Activated B cell treated with CpG ODN at 0.5 μM for 24 hours (primary cell): ENCODE measurements at places on chromosomes 2 and 18. TPM values are rescaled to one million over a fixed set of nuclear protein-coding genes. Genes with fewer than 3 reads are reported as not detected.

DNA sequence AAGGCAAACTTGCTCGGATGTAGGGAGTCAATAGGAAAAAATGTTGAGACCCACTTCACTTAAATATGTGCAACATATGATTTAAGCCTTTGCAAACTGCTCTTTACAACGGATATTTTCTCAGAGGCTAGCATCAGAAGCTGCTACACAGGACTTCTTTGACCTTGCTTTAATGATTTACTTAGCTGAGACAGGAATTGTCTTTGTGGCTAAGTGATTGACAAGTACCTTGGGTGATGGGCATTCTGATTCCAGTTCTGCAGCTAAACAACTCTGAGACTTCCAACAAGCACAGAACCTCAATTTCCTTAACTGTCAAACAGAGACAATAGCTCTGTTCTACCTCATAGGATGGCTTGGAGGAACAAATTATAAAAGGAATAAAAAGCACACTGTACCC is 150.2 kb downstream of the NCKAP5 start:
- H3K27me3 ChIP-seq: no peaks in the 10 kb centered on the region
- H3K36me3 ChIP-seq: no peaks in the 10 kb centered on the region
- H3K4me3 ChIP-seq: no peak overlapping the region
- H3K4me1 ChIP-seq: no peaks in the 10 kb centered on the region
- no peak overlapping the region for H3K27ac ChIP-seq

GRCh38 chr2:6181525-6181924 is 489.3 kb downstream of the SOX11 start:
- no peaks in the 10 kb centered on the region for H3K36me3 ChIP-seq
- no peak overlapping the region for H3K27ac ChIP-seq
- H3K27me3 ChIP-seq: no peaks in the 10 kb centered on the region

- H3K4me1 ChIP-seq: no peaks in the 10 kb centered on the region
- no peaks in the 10 kb centered on the region for H3K27me3 ChIP-seq
- DNase-seq: no peak
- H3K27ac ChIP-seq: no peak overlapping the region
- no peak overlapping the region for H3K4me3 ChIP-seq
- no peaks in the 10 kb centered on the region for H3K36me3 ChIP-seq
These were observed 25.7 kb upstream of the RIT2 start for GRCh38 chr18:43141208-43141607.

DNA sequence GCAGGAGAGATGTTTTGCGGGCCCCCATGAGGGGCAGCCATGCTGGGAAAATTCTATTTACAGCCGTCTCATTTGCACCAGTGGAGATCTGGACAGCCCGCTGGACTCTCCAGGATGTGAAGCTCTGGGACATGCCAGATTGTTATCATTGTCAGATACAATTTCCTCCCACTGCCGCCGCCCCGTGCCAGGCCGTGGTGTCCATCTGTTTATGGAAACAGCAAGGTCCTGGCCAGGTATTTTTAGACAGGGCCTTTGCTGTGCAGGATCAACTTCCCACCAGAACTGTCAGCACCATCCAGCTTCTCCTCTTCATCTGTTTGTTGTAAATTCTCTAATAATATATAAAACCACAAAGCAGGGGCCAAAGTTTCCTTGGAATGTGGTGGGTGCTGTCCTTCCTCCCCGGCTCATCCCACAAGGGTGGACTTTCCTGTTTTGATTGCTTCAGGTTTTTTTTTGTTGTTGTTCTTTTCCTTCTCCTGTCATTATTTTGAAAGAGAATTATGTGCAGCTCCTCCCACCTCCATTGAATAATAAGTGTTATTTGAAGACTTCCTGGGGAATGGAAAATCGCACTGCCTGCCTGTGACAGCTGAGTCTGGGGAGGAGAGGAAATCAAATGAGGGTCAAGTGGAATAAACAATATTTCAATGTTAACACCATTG is 398.1 kb downstream of the TNS1 start:
- no peak overlapping the region for H3K4me3 ChIP-seq
- no peak for DNase-seq
- no peaks in the 10 kb centered on the region for H3K36me3 ChIP-seq
- H3K27me3 ChIP-seq: peaks cover 15% of the 10 kb centered on the region
- no peak overlapping the region for H3K27ac ChIP-seq

DNA sequence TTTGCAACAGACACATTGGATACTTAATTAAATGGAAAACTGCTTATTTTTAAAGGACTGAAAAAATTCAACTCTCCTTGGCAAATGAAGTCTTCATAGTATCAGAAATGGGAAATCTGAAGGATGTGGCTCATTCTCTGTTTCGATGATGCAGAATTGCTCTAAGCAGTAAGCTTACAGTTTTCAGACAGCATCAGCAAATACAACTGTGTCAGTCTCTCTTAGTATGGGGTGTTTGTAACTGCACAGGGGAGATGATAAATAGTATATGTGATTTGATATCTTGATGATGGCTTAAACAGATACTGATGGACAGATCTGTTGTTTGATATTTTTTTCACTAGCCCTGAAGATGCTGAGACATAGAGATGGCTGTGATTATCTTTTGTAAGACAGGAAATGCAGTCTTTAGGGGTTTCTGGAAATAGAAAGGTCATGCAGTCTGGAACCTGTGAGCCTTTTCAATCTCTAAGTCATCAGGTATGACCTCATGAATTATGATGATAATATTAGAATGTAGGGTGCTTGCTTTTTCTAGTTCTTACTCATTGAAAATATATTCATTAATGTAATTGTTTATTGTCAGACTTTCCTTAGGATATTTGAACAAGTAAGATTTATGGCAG is 84.2 kb downstream of the SLC4A10 start:
- no peak overlapping the region for H3K4me3 ChIP-seq
- H3K36me3 ChIP-seq: no peaks in the 10 kb centered on the region
- no peaks in the 10 kb centered on the region for H3K27me3 ChIP-seq
- peaks cover 3% of the 10 kb centered on the region for H3K4me1 ChIP-seq

DNA sequence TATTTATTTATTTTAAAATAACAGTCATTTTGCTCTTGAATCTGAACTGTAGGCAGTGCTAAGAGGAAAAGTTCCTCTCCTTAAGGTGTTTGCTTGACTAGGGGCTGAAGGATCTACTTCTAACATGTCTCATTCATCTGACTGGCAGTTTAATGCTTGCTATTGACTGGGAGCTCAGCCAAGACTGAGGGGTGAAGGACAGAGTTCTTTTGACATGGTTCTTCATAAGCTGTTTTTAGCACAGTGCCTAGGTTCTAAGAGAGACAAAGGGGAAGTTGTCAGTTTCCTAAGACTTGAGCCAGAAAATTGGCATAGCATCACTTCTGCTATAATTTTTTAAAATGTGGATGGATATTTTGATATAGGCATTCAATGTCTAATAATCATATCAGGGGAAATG is 73.0 kb downstream of the COMMD1 start:
- no peak for DNase-seq
- H3K27me3 ChIP-seq: no peaks in the 10 kb centered on the region
- peaks cover 10% of the 10 kb centered on the region for H3K36me3 ChIP-seq

- no peaks in the 10 kb centered on the region for H3K4me1 ChIP-seq
- H3K27ac ChIP-seq: no peak overlapping the region
- H3K27me3 ChIP-seq: no peaks in the 10 kb centered on the region
- no peak for DNase-seq
- no peaks in the 10 kb centered on the region for H3K36me3 ChIP-seq
These were observed 263.7 kb downstream of the DOK6 start for GRCh38 chr18:69664399-69664798.

- no peaks in the 10 kb centered on the region for H3K36me3 ChIP-seq
- no peak for DNase-seq
- no peak overlapping the region for H3K4me3 ChIP-seq
These were observed 70.2 kb downstream of the SPTBN1 start for GRCh38 chr2:54526226-54526879.

DNA sequence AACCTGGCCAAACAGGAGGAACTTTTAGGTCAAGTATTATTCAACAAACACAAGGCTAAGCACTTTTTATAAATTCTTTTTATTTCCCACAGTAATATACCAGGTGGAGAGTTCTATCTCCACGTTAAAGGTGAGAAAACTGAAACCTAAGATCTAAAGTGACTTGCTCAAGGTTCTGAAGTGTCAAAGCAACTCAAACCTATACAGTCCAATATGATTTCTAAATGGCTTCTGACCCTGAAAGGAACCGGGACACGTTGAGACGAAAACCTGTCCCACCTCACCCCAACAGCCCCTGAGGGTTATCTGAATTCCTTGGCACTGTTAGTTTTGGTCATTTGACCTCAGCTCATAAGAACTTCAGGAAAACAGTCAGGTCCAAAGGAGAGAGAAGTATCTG is 814.5 kb upstream of the LRATD1 start:
- H3K4me1 ChIP-seq: no peaks in the 10 kb centered on the region
- H3K36me3 ChIP-seq: no peaks in the 10 kb centered on the region
- no peaks in the 10 kb centered on the region for H3K27me3 ChIP-seq
- H3K27ac ChIP-seq: no peak overlapping the region
- no peak overlapping the region for H3K4me3 ChIP-seq

GRCh38 chr2:236762628-236763027 is 193.0 kb downstream of the ACKR3 start:
- H3K4me1 ChIP-seq: no peaks in the 10 kb centered on the region
- peaks cover 12% of the 10 kb centered on the region for H3K27me3 ChIP-seq
- no peaks in the 10 kb centered on the region for H3K36me3 ChIP-seq
- H3K4me3 ChIP-seq: no peak overlapping the region

DNA sequence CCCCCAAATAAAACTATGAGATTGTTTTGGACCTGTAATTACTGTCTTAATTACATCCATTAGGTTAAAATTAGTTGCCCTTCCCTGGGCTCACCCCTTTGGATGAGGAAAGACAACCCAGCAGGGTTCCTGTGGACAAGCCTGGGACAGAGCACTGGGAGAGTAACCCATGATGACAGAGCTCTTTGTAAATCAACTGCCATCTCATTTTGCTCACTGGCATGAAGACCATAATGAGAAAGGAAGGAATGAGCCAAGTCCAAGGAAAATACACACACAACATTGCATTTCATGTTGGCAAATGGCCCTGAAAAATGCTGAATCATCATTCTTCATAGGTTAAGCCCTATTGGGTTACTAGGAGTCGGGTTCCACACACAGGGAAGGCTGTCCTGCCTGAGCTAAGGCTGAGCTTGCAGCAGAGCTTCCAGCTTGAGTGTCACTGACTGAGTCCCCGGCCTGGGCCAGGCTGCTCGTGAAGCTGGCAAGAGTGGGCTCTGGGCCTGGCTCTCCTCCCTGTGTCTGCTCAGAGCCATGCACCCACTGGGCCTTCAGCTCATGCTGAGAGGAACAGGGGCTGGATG is 94.1 kb upstream of the ACAA2 start:
- H3K36me3 ChIP-seq: no peaks in the 10 kb centered on the region
- peaks cover 4% of the 10 kb centered on the region for H3K27me3 ChIP-seq
- no peak overlapping the region for H3K4me3 ChIP-seq
- no peak for DNase-seq
- no peaks in the 10 kb centered on the region for H3K4me1 ChIP-seq

GRCh38 chr2:33735096-33735495 is 136.0 kb upstream of the FAM98A start:
- no peaks in the 10 kb centered on the region for H3K4me1 ChIP-seq
- no peak overlapping the region for H3K4me3 ChIP-seq
- H3K36me3 ChIP-seq: no peaks in the 10 kb centered on the region
- peaks cover 2% of the 10 kb centered on the region for H3K27me3 ChIP-seq
- no peak for DNase-seq

DNA sequence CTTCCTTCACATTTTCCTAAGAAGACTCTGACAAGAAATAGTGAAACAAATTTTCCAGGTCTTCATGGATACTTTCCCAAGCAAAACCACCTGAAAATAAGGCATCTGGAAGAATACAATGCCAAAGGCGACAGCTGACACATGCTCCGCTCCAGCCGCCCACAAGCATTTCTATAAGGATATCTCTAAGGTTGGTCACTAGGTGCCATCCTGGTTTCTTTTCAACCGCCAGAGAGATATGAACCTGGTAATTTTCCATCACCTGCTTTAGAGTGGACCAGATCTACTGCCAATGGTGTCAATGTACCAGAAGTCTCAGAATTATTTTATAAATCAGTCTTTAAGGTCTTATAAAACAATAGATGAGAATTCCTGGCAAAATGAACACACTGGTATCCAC is 97.2 kb downstream of the GAREM1 start:
- H3K27me3 ChIP-seq: peaks cover 2% of the 10 kb centered on the region
- no peak for DNase-seq
- no peak overlapping the region for H3K4me3 ChIP-seq

DNA sequence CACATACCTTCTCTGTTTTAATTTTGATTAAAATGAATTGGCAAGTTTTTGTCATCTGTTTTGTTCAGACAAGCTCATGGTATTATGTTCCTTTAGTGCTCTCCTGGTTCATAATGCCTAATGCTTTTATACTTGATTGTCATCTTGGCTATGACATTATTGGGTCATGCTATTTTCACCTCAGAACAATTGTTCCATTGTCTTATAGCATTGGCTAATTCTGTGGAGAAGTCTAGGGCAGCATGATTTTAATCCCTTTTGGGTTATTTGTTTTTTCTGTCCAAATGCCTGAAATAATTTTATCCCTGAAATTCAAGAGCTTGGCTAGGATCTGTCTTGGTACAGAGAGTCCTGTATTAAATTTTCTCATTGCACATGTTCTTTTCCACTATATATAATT is 83.8 kb upstream of the CCDC85A start:
- no peak overlapping the region for H3K27ac ChIP-seq
- H3K36me3 ChIP-seq: no peaks in the 10 kb centered on the region
- no peak overlapping the region for H3K4me3 ChIP-seq
- no peaks in the 10 kb centered on the region for H3K4me1 ChIP-seq
- DNase-seq: no peak

- H3K27ac ChIP-seq: no peak overlapping the region
- H3K36me3 ChIP-seq: no peaks in the 10 kb centered on the region
- H3K27me3 ChIP-seq: no peaks in the 10 kb centered on the region
- no peaks in the 10 kb centered on the region for H3K4me1 ChIP-seq
- DNase-seq: no peak
These were observed 1065.8 kb upstream of the SLC39A10 start for GRCh38 chr2:194591192-194591591.

DNA sequence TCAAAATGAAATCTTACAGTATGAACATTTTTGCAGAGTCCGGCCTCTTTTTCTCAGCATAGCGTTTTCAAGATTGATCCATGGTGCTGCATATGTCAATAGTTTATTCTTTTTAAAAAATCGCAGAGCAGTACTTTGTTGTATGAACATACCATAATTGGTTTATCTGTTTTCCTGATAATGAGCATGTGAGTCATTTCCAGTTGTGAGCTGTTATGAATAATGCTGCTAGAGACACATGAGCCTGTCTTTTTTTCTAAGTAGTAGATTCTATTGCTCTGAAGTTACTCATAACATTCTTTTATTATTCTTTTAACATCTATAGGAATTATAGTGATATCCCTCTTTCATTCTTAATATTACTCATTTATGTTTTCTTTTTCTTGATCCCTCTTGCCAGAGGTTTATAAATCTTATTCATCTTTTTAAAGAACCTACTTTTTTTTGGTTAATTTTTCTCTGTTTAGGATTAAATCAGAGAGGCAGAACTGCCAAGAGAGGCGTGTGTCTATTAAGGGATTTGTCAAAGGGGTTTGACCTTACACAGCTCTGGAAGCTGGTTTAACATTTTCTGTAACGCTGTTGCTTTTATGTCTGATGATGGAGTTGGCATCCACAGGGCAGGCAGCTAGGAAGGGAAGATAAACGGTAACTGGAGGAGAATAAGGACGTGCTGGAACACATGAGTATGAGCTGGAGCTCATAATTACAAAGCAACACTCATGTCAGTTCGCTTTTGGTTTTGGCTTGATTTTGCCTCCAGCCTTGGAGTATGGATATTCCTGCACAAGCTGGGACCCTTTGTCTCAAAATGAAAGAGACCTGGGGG is 47.4 kb downstream of the MGAT5 start:
- no peak for DNase-seq
- peaks cover 47% of the 10 kb centered on the region for H3K36me3 ChIP-seq
- H3K27me3 ChIP-seq: no peaks in the 10 kb centered on the region
- H3K4me3 ChIP-seq: no peak overlapping the region

Gene LYPD1
- not detected in 2 replicates for total RNA-seq

Gene CD28
- total RNA-seq: 0.44 TPM in 1 of 2 replicates, not detected in the other

Gene SRD5A2
- not detected in 2 replicates for total RNA-seq

Gene FAM117B
- 21.3 and 22.5 TPM in 2 replicates for total RNA-seq

Gene ZAP70
- total RNA-seq: 2.8 and 4.8 TPM in 2 replicates

Gene ASB18
- total RNA-seq: not detected in 2 replicates

Gene DNAH6
- total RNA-seq: 0.34 and 0.82 TPM in 2 replicates

Gene CIB4
- total RNA-seq: not detected in 2 replicates
